CD14-positive monocyte (primary cell): ENCODE measurements at places on chromosomes 5 and 9. TPM values are rescaled to one million over a fixed set of nuclear protein-coding genes. Genes with fewer than 3 reads are reported as not detected.

GRCh38 chr9:127004946-127005769 is 90.6 kb downstream of the RALGPS1 start:
- DNase-seq: no peak

DNA sequence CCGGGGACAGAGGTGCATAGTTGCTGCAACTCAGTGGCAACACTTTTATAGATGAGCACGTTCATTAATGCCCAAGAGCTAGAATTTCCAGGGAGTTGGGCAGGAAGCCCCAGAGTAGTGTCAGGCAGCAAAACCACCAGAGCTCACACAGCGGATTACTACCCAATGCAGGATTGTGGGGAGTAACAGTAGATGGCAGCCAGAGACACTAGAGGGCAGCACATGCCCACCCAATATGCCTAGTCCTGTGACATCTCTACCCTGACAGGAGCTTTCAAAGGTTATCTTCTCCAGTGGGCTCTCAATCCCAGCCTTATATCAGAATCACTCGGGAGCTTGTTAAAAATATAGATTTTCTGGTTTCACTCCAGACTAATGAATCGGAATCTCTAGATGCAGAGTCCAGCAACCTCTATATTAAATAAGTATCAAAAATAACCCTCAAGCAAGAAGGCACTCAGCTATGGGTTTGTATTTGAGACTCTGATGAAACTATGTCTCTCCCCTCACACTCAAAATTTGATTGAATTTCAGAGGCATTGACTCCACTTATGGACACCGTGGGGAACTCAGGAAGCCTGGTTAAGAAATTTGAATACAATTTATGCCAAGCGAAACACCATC is 58.4 kb upstream of the PHF24 start:
- DNase-seq: peak; percentile 63

SLCO6A1 gene
- polyA plus RNA-seq: not detected in 2 replicates

- no peak for DNase-seq
Measured at GRCh38 chr9:91646702-91647101, 223.1 kb upstream of the NFIL3 start.

GRCh38 chr5:132438917-132439316 is 51.7 kb downstream of the IRF1 start:
- no peak for DNase-seq
